Lung microvascular endothelial cell (primary cell): ENCODE measurements at places on chromosomes 16 and 17.

DNA sequence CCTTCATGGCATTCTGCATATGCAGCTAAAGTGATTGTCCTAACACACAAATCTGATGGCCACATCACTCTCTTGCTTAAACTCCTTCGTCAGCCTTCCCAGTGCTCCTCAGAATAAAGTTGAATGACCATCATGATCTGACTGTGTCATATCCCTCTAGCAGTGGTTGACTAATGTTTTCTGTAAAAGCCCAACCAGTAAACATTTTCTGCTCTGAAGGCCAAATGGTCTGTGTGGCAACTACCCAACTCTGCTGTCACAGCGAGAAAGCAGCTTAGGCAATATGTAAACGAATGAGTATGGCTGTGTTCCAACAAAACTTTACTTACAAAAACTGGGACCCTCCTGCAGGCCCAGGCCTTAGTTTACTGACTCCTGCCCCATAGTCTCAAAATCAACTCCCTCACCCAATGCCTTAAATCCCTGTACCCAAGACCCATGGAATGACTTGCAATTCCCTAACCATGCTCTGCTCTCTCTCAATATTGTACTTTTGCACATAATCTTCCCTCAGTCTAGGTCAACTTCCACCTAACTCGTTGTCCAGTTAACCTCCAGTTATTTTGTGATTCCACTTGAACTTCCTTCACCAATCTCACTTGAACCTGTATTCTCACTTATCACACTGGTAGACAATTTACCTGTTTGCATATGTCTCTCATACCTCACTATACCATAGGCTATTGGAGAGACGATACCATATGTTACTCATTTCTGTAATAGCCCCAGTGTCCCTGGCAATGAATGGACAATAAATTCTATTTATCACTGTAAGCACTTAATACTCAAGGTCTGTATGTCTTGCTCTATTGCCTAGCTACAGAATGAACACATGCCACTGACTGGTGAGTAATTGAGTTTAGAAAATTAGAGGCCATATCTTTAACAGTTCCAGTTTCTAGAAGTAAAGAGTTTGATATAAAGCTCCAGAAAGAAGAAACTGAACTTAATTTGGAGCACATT lies 29.1 kb downstream of the TMEM100 start:
- DNase-seq, result no peak

DNA sequence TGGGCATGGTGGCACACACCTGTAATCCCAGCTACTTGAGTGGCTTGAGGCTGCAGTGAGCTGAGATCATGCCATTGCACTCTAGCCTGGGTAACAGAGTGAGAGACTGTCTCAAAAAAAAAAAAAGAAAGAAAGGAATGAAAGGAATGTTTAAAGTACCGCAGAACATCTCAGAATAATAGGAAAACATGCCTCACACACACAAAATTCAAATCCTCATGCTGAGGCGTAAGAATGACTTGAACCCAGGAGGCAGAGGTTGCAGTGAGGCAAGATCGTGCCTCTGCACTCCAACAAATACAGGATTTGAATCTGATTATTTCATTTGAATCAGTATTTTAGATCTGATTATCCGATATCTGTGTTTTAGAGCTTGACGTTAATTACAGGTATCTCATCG lies 21.3 kb upstream of the GAA start:
- DNase-seq, result no peak

- peak; percentile 79 for DNase-seq
Measured at GRCh38 chr17:42347198-42347597, 41.0 kb downstream of the STAT3 start.

- no peak for DNase-seq
Measured at GRCh38 chr17:55158439-55158838, 106.3 kb upstream of the HLF start.

DNA sequence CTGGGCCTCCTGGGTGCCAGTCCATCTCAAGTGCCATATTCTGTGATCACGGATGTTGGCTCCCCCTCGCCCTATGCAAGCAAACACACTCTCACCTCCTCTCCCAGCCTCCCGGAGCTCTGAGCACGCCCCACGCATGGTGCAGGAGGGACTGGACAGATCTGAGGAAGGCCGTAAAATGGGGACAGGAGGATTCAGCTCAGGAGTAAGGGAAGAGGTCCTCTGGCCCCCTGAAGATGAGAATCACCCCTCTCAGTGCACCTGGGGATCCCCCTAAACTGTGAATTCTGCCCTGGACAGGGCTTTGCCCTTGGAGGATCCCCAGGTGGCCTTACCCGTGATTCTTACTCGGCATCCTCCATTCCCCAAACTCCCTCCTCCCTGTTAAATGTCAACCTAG lies 15.6 kb downstream of the TMEM186 start:
- no peak for DNase-seq

DNA sequence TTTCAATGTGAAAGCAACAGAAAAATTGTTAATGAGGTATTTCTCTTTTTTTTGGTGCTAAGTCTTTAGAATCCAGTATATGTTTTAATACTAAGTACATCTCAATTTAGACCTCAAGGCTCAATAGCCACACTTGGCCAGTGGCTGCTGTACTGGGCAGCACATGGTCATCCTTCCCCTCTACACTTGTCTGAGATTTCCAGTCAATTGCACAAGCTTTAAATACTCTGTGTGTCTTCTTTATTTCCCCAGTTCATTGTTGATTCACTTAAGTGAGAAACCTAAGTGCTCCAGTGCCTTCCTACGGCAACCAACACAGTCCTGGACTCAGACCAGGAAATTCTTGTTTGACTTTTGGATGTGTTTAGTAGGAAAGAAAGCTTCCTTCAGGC lies 62.2 kb downstream of the TNRC6C start:
- no peak for DNase-seq

DNA sequence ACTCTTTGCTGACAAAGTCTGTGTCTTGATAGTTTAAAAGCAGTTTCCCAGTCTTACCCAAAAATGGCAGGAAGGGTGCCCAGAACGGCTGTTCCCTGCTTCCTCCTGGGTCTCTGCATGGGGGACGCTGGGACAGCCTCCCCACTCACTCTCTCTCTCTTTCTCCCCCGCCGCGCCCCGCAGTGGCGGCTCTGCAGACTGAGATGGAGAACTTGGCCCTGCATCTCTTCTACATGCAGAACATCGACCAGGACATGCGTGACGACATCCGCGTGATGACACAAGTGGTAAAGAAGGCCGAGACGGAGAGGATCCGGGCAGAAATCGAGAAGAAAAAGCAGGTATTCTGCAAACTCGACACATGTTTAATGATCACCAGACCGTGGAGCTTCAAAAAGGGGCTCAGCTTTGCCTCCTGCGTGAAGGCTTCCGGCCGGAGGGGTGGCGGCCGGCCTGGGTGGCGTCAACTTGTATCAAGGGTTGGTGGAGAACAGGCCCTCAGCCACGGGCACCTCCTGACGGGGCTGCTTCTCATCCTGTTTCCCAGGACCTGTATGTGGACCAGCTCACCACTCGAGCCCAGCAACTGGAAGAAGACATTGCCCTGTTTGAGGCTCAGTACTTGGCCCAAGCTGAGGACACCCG lies 22.0 kb downstream of the CCDC40 start:
- no peak for DNase-seq

DNA sequence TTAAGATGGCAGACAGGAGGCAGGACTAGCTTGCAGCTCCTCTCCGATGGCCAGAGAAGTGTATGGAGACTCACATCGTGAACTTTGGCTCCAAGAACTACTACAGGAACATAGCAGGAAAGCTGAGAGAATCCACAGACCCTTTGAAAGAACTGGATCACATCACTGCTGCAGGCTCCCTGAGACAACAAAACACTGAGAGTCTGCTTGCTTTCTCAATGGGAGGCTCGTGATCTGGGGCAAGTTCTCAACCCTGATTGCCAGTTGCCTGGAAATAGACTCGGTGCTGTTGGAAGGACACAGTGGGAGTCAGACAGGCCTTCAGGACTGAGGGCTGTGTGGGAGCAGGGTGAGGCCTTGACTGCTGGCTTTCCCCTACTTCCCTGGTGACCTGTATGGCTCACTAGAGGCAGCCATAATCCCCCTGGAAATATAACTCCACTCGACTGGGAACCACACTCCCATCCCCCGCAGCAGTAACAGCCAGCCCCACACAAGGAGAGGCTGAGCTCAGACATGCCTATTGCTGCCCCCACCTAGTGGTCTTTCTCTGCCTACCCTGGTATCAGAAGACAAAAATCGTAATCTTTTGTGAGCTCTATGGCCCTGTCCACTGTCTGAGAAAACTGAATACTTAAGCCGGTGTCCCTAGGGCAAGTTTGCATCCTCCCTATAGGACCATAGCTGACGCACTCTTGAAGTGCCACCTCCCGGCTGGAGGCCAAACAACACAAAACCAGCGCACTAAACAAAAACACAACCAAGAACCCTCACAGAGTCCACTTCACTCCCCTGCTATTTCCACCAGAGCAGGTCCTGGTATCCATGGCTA lies 238.4 kb downstream of the CEP112 start:
- no peak for DNase-seq

- no peak for DNase-seq
Measured at GRCh38 chr16:28204204-28204603, 7.6 kb downstream of the XPO6 start.

DNA sequence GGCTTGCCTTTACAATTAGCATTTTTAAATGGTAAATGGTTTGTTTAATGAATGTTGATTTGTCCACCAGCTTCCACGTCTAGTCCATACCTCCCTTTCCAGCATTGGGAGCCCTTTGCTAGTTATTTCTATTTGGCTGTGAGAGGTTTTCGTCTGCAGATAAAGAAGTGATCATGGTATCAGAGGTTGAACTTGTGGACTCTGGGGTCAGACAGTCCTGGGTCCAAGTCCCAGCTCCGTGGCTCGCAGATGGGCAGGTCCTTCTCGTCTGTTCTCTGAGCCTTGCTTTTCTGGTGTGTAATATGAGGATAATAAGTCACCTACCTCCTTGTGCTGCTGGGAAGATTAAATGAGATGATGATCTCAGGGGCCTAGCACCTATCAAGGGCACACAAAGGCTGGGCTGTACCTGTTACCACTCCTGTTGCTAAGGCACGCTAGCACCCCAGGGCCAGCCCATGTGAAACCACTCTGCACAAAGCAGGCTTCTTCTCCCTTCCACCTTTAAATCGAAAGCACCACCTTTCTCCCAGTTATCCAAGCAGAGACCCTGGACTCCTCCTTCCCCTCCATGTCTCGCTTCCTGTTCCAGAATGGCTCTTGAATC lies 103.9 kb downstream of the GNAO1 start:
- DNase-seq, result no peak

- no peak for DNase-seq
Measured at GRCh38 chr17:32174889-32175288, 32.6 kb downstream of the RHOT1 start.

DNA sequence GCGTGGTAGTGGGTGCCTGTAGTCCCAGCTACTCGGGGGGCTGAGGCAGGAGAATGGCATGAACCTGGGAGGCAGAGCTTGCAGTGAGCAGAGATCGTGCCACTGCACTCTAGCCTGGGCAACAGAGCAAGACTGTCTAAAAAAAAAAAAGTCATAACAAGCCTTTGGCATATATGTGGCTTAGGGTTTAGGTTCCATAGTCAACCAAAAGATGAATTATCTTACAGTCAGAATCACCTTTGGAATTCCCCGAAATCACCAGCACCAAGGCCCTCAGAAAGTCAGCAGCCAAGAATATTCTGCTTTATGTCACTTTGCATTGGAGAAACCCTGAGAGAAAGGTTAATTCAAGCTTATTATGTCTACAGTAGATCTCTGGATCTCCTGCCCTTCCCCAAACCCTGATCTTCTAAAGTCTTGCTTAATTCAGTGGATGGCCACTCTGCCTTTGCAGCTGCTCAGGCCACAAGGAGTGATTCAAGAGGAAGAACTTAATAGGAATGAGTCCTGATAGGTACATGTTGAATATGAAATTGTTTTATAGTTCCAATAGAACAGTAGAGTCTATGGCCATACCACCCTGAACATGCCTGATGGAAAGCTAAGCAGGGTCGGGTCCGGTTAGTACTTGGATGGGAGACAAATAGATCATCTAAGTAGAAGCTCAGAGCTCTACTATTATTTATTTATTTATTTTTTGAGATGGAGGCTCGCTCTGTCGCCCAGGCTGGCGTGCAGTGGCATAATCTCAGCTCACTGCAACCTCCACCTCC lies 196.0 kb upstream of the CACNG5 start:
- DNase-seq, result no peak

- no peak for DNase-seq
Measured at GRCh38 chr17:49670002-49670401, 7.9 kb downstream of the SPOP start.

DNA sequence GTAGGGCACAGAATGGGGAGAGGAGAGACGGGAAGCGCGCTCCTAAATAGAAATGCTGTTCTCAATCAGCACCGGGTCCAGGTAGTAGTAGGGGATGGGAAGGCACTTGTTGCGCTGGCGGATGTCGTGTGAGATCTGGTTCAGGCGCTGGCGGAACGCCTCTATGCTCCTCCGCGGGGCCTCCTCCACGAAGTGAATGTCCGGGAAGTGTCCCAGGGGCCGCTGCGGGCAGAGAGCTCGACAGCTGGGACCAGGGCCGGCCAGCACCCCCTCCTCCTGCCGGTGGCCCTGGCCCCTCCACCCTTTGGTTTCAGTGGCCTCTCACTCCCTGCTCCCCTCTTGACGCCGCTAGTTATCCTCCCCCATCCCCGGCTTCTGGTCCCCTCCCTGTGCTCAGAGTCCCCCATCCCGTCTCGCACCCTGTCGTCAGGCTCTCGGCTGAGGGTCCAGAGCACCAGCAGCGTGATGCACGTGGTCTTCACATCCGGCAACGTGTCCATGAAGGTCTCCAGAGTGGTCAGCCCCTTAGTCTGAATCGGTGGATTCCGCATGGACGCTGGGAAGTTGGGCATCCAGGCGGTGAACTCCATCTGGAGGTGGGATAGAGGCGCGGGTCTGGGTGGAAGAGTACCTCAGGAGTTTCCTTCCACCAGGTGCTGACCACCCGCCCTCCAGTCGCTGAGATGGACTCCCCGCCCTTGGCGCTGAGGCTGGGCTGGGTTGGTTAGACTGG lies 14.6 kb downstream of the ALOX12B start:
- DNase-seq, result no peak
